ENCODE measurements at places on chromosomes 4 and X. TPM values are rescaled to one million over a fixed set of nuclear protein-coding genes. Genes with fewer than 3 reads are reported as not detected.

Gene G3BP2
- total RNA-seq: 166 TPM

Gene IQSEC2
- 16.6 TPM for total RNA-seq

Gene SPATA4
- not detected for total RNA-seq

Gene HTN1
- total RNA-seq: not detected

Gene RNF212
- 0.29 TPM for total RNA-seq

Gene CHST7
- 33.1 TPM for total RNA-seq

Gene BTK
- total RNA-seq: not detected

Gene UGT8
- total RNA-seq: 4.3 TPM

Gene UGT2A1
- not detected for total RNA-seq

Gene C1QTNF7
- total RNA-seq: not detected

Gene GSX2
- not detected for total RNA-seq

Gene MAGEA12
- not detected for total RNA-seq

Gene ENPEP
- 0.99 TPM for total RNA-seq

Gene GPC3
- total RNA-seq: not detected

Gene TMEM156
- 9.6 TPM for total RNA-seq

Gene YY2
- total RNA-seq: 2.7 TPM

Gene PDLIM5
- 71.2 TPM for total RNA-seq

Gene FAM149A
- 1.2 TPM for total RNA-seq

Gene NUP62CL
- not detected for total RNA-seq

Gene ETDA
- total RNA-seq: not detected

Gene APELA
- total RNA-seq: not detected

Gene HERC5
- 5.0 TPM for total RNA-seq

Gene GPR82
- not detected for total RNA-seq

Gene RAB39B
- 0.05 TPM for total RNA-seq

Gene CCDC149
- 7.7 TPM for total RNA-seq

Data from glomerular endothelial cell (primary cell).